Right renal pelvis (tissue), 4 donors: ENCODE measurements at places on chromosomes 12 and 14. TPM values are rescaled to one million over a fixed set of nuclear protein-coding genes. Genes with fewer than 3 reads are reported as not detected.

DNA sequence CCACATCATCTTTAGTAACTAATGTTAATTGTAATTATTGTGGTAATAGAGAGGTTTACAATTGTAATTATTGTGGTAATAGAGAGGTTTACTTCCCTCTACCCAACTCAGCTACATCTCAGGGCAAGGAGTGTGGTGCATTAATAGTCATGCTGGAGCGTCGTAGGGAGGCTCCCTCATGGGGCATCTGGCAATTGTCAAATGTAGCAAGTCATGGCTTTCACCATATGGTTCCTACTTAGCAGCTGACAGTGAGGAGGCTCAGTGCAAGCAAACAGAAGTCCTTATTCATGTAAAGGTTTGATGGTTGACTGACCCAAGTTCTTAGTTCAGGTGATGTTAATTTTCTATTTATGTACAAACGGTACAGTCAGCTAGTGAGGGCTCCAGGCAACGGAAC is 1012.0 kb downstream of the FLRT2 start:
- no peak for DNase-seq

GRCh38 chr12:94769047-94769420 is 118.7 kb upstream of the TMCC3 start:
- no peak for DNase-seq

- no peak for DNase-seq
These were observed 107.1 kb downstream of the GPR135 start for GRCh38 chr14:59358102-59358501.

DNA sequence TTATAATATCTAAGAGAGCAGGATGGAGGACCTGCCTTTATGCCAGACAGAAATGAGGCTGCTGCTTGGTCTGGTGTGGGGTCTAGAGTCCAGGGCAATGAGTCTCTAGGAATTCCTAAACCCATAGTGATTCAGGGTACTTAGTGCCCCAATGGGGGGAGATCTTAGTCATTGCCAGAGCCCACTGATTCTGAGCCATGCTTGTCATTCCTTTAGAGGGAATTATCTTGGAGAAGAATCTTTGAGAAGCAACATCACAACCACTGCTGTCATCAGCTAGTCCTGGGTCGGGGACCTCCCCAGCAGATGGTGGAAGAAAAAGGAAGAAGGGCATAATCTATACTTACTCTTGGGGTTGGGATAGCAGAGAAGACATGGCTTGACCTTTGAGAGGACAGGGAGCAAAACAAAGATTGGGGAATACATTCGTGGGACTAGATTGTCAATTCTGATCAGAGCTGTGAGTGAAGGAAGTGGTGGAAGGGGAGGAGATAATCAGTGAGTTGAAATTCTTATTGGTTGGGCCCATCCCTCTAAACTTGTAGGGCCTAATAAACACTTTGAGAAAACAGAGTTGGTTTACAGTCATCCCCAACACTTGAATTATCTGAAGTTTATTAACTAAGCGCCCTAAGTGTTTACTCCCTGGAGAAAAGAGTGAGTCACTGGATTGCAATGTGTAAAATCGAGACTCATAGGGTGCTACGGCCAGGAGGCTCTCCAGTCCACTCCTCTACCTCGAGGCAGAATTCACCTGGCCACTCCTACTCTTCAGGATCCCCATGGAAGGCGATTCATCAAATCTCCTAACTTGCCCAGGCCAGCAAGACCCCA is 3.0 kb upstream of the KRT3 start:
- DNase-seq, result no peak

DNA sequence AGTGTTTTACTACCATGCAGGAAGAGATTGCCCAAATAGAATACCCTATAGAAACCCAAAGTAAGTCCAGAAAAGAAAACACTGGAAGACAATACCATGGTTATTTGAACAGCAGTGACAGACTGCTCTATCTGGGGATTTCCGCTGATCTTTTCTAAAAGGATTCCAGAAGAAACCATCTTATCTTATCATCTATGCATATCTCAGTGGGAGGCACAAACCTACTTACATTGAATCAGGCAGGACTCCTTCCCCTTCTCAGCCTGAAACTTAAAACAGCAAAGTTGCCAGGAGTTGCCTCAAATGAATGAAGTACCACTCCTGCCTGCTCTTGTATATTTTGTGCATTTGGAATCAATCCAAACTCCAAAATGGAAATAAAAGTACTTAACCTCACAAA is 56.7 kb upstream of the NR2C1 start:
- no peak for DNase-seq

- no peak for DNase-seq
These were observed 1410.0 kb upstream of the TMEM132C start for GRCh38 chr12:126856958-126857357.

SLC6A15 gene
- 0.61 TPM for polyA plus RNA-seq

GRCh38 chr12:100758083-100758482 is 36.5 kb upstream of the ANO4 start:
- DNase-seq, result no peak

TEP1 gene
- 15.0 TPM for polyA plus RNA-seq

- no peak for DNase-seq
These were observed 782.5 kb downstream of the TMEM121 start for GRCh38 chr14:106308839-106309389.

- no peak for DNase-seq
These were observed 43.4 kb downstream of the RNF34 start for GRCh38 chr12:121443193-121443870.

DNA sequence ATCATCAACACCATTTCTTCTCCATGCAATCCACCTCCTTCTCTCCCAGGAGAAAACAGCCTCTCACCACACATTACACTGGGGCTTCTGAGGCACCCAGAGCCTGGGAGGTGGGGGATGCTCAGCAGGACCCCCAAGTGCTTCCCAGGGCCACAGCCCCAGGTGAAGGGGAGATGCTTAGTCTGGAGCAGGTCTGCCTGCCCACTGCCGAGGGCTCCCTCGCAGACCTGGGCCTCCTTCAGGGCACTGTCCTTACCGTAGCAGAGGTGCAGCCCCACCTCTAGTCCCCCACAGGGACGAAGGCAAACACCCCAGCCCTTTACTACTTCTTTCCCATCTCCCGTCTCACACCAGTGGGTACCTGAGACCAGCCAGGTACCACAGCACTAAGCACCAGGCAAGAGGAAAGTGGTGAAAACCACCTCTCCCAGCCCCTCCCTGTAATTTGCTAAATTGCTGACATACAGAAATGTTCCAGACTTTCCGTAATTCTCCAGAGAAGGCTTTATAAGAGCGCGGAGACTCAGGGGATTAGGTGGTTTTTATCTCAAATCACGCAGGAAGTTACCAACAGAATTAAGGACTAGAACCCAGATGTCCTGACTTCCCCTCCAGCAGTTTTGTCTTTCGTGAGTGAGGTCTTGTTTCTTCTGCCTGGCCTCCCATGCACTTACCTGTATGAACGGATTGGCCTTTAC is 59.0 kb downstream of the PLEKHG3 start:
- no peak for DNase-seq

- no peak for DNase-seq
These were observed 277.5 kb downstream of the NUAK1 start for GRCh38 chr12:105861227-105861626.

ITGA7 gene
- 24.3 TPM for polyA plus RNA-seq

GNG2 gene
- polyA plus RNA-seq, result 89.8 TPM

DNA sequence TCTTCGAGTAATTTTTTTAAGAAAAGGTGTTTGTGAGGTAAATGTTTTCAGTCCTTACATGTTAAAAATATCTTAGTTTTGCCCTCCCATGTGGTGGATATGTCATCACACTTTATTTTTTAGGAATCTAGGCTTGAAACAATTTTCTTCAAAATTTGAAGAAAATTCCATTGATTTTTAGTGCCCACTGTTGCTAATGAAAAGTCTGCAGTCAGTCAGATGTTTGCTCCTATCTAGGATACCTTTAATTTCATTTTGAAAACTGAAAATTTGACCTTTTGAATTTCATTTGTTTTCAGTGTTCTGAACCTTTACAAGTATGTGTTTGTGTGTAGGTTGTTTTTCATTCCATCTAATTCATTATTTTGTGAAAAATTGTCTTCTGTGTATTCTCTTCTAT is 105.4 kb downstream of the LRRK2 start:
- DNase-seq, result no peak

- no peak for DNase-seq
These were observed 107.6 kb downstream of the APAF1 start for GRCh38 chr12:98752726-98753125.

DNA sequence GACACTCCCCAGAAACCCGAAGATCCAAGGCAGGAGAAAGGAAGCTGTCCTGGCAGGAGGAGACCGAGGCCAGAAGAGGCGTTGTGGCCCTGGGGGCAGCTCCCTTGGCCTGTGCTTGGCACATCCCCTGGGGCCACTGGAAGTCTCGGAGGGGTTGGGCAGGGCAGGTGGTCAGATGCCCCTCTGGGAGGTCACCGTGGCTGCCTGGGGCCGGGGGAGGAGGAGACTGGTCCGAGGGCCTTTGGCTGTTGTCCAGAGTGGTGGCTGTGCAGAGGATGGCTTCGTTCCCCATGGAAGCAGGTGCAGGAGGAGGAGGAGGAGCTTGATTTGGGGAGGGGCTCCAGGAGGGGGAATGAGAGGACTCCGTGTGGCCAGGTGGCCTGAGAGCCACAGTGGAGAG is 3.3 kb upstream of the NUDT14 start:
- DNase-seq, result no peak

MAP3K9 gene
- 3.8 TPM for polyA plus RNA-seq

GRCh38 chr12:108630481-108631207 is 3.0 kb downstream of the SELPLG start:
- no peak for DNase-seq

DNA sequence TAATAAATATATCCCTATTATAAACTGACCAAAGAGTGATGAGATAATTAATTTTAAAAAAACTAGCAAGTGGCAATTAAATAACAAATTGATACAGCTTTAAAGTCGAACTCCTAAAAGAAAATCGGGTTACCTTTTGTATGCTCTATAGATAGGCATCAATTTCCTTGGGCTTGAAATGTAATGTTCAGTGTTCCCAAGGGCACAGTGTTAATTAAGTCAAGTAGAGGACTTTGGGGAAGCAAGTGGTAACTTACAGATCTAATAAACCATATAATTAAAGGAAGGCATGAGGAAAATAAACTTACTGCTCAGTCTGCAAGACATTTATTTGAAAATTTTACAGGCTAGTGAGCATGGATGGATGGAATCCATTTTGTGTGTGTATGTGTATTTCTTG is 220.9 kb downstream of the FSCB start:
- no peak for DNase-seq

LRRC10 gene
- polyA plus RNA-seq, result not detected

DNA sequence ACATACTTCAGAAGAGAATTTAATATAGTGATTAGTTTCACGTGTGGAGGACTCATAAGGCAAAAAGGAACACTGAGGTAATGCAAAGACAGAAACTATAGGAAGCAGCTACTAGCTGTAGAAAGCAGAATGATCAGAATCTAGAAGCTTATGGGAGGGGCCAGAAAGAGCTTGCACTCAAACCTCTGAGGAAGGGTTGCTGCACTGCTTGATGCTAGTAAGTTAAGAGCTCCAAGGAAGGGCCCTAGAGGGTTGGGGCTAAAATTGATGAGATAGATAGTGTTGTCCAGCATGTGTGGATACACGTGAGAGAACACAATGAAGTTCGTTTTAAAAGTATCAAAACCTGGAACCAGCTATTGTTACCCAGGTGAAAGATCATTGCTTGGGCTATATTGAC is 311.1 kb downstream of the SLC6A15 start:
- DNase-seq, result no peak
